HFFc6 (cell line): ENCODE measurements at places on chromosomes 12 and 14. TPM values are rescaled to one million over a fixed set of nuclear protein-coding genes. Genes with fewer than 3 reads are reported as not detected.

GRCh38 chr14:106268013-106268727 is 741.8 kb downstream of the TMEM121 start:
- no peaks in the 10 kb centered on the region for H3K27me3 ChIP-seq
- no peaks in the 10 kb centered on the region for H3K36me3 ChIP-seq
- no peaks in the 10 kb centered on the region for H3K4me1 ChIP-seq
- DNase-seq: no peak

DNA sequence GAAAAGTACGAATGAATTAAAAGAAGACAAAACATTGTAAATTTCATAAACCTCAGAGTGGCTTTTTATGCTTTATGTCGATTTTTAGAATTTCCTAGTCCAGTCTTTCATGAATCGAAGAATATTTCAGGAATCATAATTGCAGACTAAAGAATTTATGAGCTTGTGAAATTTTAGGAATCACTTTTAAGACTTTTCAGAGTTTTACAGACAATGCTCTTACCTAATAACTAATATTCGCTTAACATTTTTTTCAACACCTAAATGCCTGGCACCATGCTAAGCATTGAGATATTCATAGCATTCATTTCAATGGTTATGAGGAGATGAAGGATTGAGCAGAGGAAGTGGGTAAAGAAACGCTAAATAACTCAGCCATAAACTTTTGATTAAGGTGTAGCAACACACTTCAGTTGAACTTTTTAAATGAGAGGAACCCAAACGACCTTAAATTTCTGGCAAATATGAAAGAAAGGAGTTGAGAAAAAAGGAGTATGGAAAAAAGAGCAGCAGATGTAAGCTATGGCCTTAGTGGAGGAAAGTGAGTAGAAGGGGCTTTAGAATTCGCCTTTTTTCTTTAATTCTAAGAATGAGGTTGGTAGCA is 739 bp upstream of the USP44 start:
- no peak for DNase-seq
- H3K4me1 ChIP-seq: peaks cover 9% of the 10 kb centered on the region
- peaks cover 8% of the 10 kb centered on the region for H3K36me3 ChIP-seq
- no peak overlapping the region for H3K27ac ChIP-seq

DNA sequence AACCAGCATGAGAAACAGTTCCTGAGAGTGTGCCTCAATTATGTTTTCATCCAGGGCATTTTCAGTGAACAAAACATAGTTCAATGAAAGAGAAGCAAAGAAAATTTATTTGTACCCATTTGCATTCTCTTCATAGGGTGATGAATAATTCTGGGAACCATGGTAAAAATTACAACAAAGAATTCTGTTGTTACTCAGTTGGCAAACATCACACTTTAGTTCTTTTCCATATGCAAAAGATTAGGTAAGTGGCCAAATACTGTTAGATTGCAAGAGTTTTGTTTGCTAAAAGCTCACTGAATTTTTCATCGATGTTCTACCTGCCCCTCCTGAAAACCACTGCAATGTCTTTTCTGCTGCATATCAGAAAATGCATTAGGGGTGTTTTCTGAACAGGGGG is 132.4 kb upstream of the RGS6 start:
- no peak overlapping the region for H3K4me3 ChIP-seq
- peaks cover 32% of the 10 kb centered on the region for H3K4me1 ChIP-seq
- H3K27me3 ChIP-seq: peaks cover 6% of the 10 kb centered on the region
- no peaks in the 10 kb centered on the region for H3K36me3 ChIP-seq
- no peak for DNase-seq

HNF1A gene
- not detected in 3 replicates for total RNA-seq

- no peaks in the 10 kb centered on the region for H3K4me1 ChIP-seq
- no peaks in the 10 kb centered on the region for H3K36me3 ChIP-seq
- no peak overlapping the region for H3K27ac ChIP-seq
Measured at GRCh38 chr12:97257726-97258125, 204.9 kb upstream of the RMST start.

- no peaks in the 10 kb centered on the region for H3K36me3 ChIP-seq
- peaks cover 12% of the 10 kb centered on the region for H3K4me1 ChIP-seq
- no peak for DNase-seq
Measured at GRCh38 chr12:18895946-18896345, 158.0 kb downstream of the CAPZA3 start.
